ENCODE measurements at places on chromosomes 7 and 10.

DNA sequence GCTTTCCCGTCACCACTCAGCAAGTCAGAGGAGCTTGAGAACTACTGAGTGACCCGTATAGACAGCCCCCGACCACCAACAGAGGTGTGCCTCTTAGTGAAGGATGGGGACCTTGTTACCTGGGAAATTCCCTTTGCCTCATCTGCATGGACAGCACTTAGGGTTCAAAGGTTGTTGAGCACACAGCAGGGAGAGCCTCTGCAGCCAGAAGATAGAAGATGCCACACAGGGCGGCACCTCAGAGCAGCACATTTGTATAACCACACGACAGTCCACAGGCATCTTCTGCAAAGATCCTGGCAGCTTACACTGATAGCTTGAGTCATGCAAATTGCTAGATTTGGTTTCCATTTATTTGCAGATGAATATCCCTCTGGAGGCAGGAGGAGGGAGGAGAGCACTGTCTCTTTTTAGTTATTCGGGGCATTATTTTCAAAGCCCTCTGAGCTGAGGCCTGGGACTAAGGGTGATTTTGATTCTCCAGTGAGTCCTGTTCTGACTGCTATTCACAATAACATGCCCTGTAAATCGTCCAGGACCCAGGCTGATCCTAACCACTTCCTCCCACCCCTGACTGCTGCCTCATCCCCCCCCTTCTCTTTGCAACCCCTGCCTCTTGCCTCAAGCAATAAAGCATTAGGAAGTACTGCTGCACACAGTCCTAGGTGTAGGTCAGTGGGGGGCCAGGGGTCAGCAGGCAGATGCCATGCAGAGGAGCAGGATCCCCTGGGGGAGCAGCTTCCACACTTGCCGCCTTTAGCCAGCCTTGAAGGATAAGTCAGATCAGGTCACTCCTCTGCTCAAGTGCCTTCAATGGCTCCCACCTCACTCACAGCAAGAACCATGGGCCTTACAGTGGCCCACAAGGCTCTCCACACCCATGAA is 24.6 kb upstream of the INMT start:
- no peak for DNase-seq

- DNase-seq, result no peak
Observed at GRCh38 chr10:95560278-95561176, 644 bp downstream of the SORBS1 start.

DNA sequence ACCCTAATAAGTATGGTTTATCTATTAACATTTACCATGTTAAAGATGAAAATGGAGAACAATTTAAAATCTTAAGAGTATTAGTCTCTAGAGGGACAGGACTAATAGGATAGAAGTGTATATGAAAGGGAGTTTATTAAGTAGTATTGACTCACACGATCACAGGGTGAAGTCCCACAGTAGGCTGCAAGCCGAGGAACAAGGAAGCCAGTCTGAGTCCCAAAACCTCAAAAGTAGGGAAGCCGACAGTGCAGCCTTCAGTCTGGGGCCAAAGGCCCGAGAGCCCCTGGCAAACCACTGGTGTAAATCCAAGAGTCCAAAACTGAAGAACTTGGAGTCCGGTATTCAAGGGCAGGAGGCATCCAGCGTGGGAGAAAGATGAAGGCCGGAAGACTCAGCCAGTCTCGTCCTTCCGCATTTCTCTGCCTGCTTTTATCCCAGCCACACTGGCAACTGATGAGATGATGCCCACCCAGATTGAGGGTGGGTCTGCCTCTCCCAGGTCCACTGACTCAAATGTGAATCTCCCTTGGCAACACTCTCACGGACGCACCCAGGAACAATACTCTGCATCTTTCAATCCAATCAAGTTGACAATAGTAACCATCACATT is 140.8 kb upstream of the FAM20C start:
- no peak for DNase-seq

DNA sequence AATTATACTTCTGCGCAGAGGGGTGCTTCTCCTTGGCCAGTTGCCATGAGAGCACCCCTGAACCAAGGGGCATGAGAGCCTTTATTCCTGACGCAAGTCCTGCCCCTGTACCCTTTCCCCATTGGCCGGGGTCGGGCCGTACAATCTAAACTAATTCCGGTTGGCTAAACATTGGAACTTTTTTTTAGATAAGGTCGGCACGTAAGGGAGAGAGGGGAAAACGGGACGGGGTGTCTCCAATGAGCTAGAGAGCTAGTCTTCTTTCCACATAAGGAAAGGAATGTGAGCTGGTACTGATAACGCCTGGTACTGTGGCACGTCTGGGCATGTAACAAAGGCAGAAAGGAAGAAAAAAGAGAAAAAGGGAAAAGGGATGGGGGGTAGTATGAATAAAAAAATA is 96.9 kb downstream of the CD36 start:
- no peak for DNase-seq

GRCh38 chr10:132066186-132066585 is 440 bp downstream of the JAKMIP3 start:
- DNase-seq, result no peak

GRCh38 chr7:132759482-132760243 is 183.4 kb upstream of the PLXNA4 start:
- no peak for DNase-seq

DNA sequence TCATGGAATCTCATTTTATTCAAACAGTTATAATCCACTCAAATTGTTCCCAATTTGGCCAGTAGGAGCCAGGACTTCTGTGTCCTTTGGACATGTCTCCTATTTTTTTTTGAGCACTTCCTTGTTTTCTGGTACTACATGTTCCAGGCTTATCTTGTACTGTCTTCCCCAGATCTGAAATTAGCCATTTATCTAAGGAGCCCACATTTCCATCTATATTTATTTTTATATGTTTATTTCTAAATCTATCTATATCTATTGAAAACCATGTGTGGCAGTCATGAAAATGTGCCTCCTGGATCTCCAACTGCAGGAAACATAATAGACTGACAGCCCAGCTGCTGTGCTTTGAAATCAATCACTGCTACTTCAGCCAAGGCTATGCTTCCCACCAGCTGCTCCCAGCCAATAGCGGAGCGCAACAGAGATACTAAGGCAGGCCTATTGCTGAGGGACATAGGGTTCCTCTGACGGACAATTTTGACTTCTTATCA is 147.1 kb downstream of the LRRC4 start:
- DNase-seq, result no peak

GRCh38 chr7:92609921-92610518 is 19.8 kb upstream of the FAM133B start:
- DNase-seq, result no peak

Measured in right renal pelvis (tissue), 4 donors.